CD4-positive, alpha-beta T cell treated with Interleukin-17A for 4 hours (primary cell): ENCODE measurements at places on chromosomes 12 and 14.

DNA sequence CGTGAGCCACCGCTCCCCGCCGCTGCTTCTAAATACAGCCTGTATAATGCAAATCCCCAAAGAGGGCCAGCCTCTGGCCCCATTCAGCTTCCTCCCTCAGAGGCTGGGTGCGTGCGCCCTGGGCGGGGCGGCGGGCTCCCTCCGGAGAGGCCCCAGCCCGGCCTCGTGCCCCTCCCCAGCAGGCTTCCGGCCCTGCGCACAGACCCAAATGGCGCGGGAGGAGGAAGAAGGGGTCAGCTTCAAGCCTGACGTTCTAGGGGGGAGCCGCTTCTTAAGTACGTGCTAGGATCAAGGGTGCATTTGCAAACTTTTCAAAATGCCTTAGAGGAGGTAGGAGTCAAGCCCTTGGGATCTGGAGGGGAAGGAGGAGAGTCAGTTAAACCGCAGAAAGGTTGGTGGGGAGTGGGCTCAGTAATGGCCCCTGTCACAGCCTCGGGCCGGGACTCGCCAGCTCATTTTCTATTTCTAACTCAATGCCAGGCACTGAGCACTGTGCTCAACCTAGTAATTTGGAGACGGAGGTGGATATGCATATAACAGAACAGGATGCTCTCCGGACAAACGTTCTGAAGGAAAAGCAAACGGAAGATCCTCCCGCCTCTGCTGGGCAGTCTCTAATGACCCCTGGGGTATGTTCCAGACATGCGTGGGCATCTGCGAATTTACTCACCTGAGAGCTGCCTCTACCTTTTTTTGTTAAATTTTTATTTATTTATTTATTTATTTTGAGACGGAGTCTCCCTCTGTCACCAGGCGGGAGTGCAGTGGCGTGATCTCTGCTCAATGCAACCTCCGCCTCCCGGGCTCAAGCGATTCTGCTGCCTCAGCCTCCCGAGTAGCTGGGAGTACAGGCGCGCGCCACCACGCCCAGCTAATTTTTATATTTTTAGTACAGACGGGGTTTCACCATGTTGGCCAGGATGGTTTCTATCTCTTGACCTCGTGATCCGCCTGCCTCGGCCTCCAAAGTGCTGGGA lies 32.3 kb downstream of the NINJ2 start:
- peak; percentile 81 for DNase-seq

DNA sequence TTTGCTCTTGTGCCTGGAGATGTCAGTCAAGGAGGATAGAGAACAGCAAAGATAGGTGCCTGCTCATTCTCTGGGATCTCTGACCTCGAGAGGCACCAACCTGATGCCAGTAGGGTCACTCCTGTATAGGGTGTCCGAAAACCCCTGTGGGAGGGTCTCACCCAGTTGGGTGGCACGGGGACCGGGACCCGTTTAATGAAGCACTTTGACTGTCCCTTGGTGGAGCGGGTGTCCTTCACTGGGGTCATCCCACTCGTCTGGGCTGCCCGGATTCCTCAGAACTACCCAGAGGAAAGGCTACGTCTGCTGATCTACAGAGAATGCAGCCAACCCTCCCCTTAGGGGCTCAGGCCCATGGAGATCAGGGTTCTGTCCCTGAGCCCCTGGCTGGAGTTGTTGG lies 157.6 kb downstream of the CAPZA3 start:
- DNase-seq = no peak

DNA sequence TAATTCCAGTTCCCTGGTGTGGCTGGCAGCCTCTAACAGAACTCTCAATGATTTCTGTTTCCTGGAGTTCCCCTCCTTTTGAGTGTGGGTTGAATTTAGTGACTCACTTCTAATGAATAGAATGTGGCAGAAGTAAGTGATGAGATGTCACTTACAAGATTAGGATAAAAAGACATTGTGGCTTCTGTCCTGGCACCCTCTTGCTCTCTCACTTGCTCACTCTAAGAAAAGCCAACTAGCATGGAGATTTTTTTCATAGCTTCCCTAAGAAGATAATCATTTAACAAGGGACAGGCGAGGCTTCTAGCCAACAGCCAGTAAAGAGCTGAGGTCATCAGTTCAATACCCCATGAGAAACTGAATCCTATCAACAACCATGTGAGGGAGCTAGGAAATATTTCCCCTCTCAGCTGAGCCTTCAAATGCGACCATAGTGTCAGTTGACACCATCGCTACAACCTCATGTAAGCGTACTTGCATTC lies 156.7 kb downstream of the TMTC3 start:
- DNase-seq = no peak

DNA sequence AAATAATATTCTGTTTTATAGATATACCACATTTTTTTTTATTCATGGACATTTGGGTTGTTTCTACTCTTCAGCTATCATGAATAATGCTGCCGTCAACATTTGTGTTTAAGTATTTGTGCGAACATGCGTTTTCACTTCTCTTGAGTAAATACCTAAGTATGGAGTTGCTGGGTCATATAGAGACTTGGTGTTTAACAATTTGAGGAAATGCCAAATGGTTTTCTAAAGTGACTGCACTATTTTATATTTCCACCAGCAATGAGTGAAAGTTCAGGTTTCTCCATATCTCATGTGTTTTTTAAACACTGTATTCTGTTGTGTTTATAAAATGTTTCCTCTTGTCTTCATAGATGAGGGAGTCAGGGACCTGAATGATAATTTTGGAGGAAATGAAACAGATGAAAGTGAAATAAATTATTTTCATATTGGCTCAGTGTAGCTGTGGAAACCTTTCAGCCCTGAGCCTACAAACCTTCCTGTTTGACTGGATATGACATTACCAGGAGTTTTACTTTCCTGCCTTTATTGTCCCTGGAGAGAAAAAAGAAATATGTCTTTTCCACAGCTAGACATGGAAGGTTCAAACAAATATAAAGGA lies 26.3 kb downstream of the DAAM1 start:
- DNase-seq = no peak

DNA sequence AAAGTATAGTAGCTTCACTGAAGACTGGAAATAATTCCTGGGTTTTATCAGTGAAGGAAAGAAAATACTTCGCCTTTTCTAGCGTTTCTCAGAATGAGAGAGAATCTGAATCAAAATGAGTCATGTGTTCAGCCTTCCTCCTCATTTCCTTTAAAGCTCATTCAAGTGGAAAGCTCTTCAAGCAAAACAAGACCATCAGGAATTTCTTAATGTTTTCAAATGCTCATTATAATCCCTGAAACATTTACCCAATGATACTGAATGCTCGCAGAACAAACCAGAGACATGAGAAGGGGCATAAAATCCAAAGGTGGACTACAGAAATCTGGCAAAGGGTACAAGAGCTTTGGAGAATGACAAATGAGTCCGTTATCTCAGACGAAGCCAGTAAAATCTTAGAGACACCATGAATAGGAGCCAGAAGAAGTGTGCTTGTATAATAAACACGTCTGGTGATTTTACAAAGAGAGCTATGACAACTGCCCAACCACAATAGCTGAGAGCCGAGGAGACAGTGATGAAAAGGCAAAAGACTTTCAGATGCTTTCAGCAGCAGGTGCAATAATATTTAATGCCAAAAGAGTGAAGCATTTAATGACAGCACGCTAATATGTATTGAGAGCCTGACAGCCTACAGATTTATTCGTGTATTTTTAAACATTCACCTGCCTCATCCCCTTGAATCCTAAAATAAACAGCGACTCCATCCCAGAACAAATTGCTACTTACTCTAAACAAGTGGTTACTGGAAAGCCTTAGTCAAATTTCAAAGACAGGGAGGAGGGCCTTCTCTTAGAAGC lies 19.0 kb downstream of the SPRING1 start:
- DNase-seq = no peak

GRCh38 chr14:83994020-83994419 lies 1535.9 kb upstream of the FLRT2 start:
- DNase-seq = no peak

DNA sequence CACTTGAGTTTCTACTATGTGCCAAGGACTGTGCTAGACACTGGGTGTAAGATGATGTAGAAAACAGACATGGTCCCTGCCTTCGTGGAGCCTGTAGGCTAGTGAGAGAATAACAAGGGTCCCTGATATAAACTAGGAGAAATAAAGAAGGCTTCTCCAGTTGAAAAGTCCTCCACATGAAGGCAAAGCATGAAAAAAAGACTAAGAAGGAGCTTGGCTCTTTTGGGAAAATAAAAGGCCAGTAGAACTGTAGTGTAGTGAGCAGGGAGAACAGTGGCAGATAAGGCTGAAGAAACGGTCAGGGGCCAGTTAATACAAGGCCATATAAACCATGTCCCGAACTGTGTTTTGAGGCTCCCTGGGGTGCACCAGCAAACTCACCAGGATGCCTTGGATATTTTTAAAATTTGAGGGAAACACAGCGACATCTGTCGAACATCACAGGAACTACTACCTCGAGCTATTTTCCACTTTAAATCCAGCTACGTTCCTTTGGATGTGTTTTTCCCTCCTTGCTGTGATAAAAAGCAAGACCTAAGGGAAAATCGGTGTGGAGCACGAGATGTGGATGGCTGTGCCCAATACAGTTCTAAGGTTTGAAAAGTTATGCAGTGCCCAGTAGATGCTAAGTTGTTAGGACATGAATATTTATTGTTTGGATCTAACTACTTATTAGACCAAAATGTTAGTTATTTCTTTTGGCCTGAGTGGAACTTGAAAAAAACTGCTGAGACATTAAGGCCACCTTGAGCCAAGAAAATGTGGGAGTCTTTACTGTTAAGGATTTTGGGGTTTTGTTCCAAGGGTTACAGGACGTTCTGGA lies 8.5 kb upstream of the CFL2 start:
- peak; percentile 54 for DNase-seq

- no peak for DNase-seq
These were observed 12.2 kb downstream of the SLC38A2 start for GRCh38 chr12:46360370-46360769.

DNA sequence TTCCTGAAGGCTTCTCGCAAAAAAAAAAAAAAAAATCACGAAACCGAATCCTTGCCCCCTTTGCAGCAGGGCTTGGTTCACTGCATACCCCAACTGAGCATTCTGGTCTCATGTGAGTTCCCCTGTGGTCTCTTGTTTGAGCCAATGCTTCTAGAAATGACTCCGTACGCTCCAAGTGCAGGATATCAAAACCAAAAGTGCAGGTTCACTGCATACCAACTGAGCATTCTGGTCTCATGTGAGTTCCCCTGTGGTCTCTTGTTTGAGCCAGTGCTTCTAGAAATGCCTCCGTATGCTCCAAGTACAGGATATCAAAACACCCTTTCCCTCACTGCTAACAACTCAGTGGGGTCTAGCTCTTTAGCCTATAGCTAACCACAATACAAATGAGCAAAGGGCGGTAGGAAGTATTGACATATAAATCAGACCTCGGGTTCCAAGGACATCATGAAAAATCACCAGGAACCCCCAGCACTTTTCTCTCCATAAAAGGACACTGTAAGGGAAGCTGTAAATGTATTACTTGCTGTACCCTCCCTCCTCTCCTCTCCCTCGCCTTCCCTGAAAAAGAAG lies 206.3 kb upstream of the NOS1 start:
- DNase-seq = no peak

- DNase-seq = no peak
These were observed 35.4 kb downstream of the DLK1 start for GRCh38 chr14:100762089-100762515.

GRCh38 chr12:53805067-53805466 lies 53.3 kb upstream of the CISTR start:
- no peak for DNase-seq

- no peak for DNase-seq
These were observed 61.7 kb upstream of the DDX11 start for GRCh38 chr12:31011746-31012566.
